Activated T-cell treated with anti-CD3 and anti-CD28 coated beads, Interleukin-2, amount 50 U/mL, for 72 hours (primary cell): ENCODE measurements at places on chromosomes 3 and 15. TPM values are rescaled to one million over a fixed set of nuclear protein-coding genes. Genes with fewer than 3 reads are reported as not detected.
A peak's percentile ranks its signal among the peaks of the same experiment; 100 is the strongest.

GRCh38 chr15:84685304-84685703 is 27.3 kb upstream of the NMB start:
- no peak for DNase-seq
- H3K27me3 ChIP-seq, result no peaks in the 10 kb centered on the region
- peaks cover 24% of the 10 kb centered on the region for H3K36me3 ChIP-seq
- peaks cover 37% of the 10 kb centered on the region for H3K4me1 ChIP-seq
- H3K4me3 ChIP-seq, result no peak overlapping the region
- H3K27ac ChIP-seq, result no peak overlapping the region

DNA sequence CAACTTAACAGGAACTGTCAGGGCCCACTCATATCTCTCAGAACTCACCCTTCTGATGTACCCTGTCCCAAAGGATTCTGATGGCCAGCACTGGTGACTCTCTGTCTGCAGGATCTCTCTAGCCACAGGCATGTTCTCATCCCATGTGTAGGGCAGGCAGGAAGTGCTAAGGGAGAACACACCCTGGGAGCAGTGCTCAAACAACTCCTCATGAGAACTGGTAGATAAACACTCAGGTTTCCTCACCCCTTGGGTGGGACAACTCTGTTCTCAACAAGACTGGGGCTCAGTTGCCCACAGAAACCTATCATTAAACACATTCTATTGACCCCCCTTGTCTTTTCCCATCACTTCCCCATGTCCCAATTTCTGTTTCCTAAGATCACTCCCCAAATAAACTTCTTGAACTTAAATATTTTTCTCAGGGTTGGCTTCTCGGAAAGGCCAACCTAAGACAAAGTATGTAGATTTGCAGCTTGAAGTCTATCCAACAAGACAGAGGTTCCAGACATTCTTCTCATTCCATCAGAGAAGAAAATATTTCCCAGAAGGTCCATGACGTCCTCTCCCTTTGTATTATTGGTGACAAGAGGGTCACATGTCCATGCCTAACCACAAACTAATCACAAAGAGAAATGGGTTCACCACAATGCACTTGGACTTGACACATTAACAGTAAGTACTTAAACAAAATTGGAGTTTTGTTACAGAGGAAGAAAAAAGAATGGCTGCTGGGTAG is 276.6 kb upstream of the GADL1 start:
- DNase-seq, result no peak
- no peaks in the 10 kb centered on the region for H3K27me3 ChIP-seq
- H3K4me1 ChIP-seq, result peaks cover 12% of the 10 kb centered on the region
- no peak overlapping the region for H3K4me3 ChIP-seq
- no peaks in the 10 kb centered on the region for H3K36me3 ChIP-seq

GRCh38 chr3:160403028-160403545 is 3.6 kb downstream of the SMC4 start:
- H3K27ac ChIP-seq, result peak overlapping the region; percentile 76
- H3K4me1 ChIP-seq, result peaks cover 52% of the 10 kb centered on the region
- no peaks in the 10 kb centered on the region for H3K27me3 ChIP-seq
- no peak for DNase-seq

- no peak for DNase-seq
- H3K27ac ChIP-seq, result no peak overlapping the region
- peaks cover 1% of the 10 kb centered on the region for H3K36me3 ChIP-seq
- peaks cover 17% of the 10 kb centered on the region for H3K4me1 ChIP-seq
These were observed 193.4 kb downstream of the SUCLG2 start for GRCh38 chr3:67460841-67461510.

Gene CLEC3B
- not detected for total RNA-seq

GRCh38 chr15:69398491-69398891 is 15.7 kb upstream of the KIF23 start:
- H3K4me1 ChIP-seq, result peaks cover 33% of the 10 kb centered on the region
- no peak for DNase-seq
- no peaks in the 10 kb centered on the region for H3K36me3 ChIP-seq
- no peak overlapping the region for H3K4me3 ChIP-seq
- no peak overlapping the region for H3K27ac ChIP-seq

GRCh38 chr15:89836267-89837133 is 21.8 kb upstream of the ANPEP start:
- no peak for DNase-seq
- H3K4me1 ChIP-seq, result no peaks in the 10 kb centered on the region
- no peak overlapping the region for H3K4me3 ChIP-seq

- no peaks in the 10 kb centered on the region for H3K27me3 ChIP-seq
- no peak overlapping the region for H3K4me3 ChIP-seq
- peaks cover 13% of the 10 kb centered on the region for H3K4me1 ChIP-seq
- DNase-seq, result peak; percentile 9
- peak overlapping the region; percentile 55 for H3K27ac ChIP-seq
- peaks cover 1% of the 10 kb centered on the region for H3K36me3 ChIP-seq
These were observed 248.9 kb downstream of the SV2B start for GRCh38 chr15:91348752-91349500.

DNA sequence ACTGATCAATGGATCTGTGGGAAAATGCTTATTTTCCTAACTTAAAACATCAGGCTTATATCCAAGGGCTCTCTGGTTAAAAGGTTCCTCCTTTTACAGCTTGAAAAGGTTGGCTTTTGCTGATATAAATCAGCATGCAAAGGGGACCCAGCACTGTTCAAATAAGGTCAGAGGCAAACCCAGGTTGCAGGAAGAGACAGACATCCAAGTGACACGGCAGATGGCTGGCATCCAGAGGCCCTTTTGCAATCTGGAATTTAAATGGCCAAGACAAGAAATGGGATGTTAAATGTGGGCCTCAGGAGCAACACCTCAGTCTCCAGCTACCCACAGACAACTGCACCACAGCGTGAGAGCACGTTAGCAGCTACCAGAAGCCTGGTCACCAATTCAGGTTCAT is 6.3 kb downstream of the SH3BP5 start:
- no peaks in the 10 kb centered on the region for H3K36me3 ChIP-seq
- H3K4me1 ChIP-seq, result peaks cover 55% of the 10 kb centered on the region
- DNase-seq, result no peak
- H3K27me3 ChIP-seq, result no peaks in the 10 kb centered on the region
- no peak overlapping the region for H3K27ac ChIP-seq
- H3K4me3 ChIP-seq, result no peak overlapping the region

Gene PLCB2
- 90.4 TPM for total RNA-seq

DNA sequence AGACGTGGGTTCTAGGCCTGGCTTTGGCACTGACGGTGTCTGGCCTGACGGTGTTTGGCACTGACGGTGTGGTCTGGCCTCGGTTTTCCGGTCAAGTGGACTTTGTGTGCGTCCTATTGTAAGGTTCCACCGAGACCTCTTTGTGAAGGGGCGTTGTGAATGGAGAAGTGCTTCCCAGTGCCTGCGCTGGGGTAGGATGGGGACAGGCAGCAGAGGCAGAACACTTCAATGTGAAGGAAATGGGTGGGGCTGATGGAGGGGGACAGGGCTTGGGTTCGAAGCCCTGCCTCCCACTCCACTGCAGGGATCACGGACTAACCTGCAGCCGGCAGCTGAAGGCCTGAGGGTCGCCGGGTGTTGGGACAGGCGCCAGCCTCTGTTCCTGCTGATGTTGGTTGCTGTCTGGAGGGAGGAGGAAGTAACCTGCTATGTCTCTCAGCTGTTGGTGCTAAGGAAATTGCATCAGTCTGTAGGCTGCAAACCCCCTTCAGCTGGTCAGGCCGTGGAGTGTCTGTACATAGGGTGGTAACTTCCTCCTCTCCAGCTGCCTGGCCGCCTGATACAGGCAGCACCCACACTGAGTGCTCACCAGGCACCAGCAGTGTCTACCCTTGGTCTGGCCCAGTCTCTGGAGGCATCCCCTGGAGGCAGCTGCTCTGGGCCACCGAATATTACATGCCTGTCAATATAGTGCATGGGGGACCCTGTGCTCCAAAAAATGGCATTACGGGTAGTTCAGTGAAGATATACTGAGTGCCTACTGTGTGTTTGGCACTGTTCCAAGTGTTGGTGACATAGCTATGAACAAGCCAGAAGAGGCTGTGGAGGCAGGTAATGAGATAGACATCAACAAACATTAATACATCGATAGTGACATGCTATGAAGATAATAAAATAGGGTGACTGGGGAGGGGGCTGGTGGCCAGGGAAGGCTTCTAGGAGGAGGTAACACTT is 1.1 kb downstream of the TM6SF1 start:
- H3K4me3 ChIP-seq, result peak overlapping the region; percentile 91
- peak; percentile 53 for DNase-seq
- peaks cover 20% of the 10 kb centered on the region for H3K4me1 ChIP-seq

Gene TMEM212
- total RNA-seq, result not detected

Gene TRPM1
- total RNA-seq, result not detected

Gene SPATA12
- total RNA-seq, result not detected

Gene COL6A5
- not detected for total RNA-seq

GRCh38 chr15:47470983-47471382 is 246.3 kb upstream of the SEMA6D start:
- no peak overlapping the region for H3K4me3 ChIP-seq
- DNase-seq, result no peak
- H3K36me3 ChIP-seq, result no peaks in the 10 kb centered on the region
- no peaks in the 10 kb centered on the region for H3K4me1 ChIP-seq
- H3K27ac ChIP-seq, result no peak overlapping the region

DNA sequence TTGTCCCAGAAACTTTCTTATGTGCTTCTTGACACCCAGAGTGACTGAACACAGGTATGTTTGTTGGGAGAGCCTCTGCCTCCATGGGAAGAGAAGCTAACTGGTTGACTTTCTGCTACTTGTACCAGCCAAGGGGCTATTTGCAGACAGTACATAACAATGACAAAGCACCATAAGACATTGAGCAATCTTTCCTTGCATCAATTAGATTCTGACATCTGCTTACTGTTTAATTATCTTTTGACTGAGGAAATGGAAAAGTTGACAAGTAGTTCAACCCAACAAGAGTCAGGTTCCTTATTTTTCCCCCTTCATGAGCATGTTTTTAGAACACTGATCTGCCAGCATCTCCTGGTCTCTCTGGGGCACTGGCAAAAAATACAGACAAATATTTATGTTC is 157.7 kb downstream of the RPLP1 start:
- peaks cover 26% of the 10 kb centered on the region for H3K4me1 ChIP-seq
- no peak overlapping the region for H3K27ac ChIP-seq
- H3K4me3 ChIP-seq, result no peak overlapping the region
- no peak for DNase-seq
- H3K36me3 ChIP-seq, result no peaks in the 10 kb centered on the region

- DNase-seq, result no peak
- H3K36me3 ChIP-seq, result no peaks in the 10 kb centered on the region
- H3K27ac ChIP-seq, result no peak overlapping the region
- no peak overlapping the region for H3K4me3 ChIP-seq
- peaks cover 11% of the 10 kb centered on the region for H3K4me1 ChIP-seq
- peaks cover 13% of the 10 kb centered on the region for H3K27me3 ChIP-seq
These were observed 13.9 kb upstream of the SYNM start for GRCh38 chr15:99090938-99091337.

GRCh38 chr15:60424006-60424405 is 26.2 kb upstream of the ANXA2 start:
- DNase-seq, result no peak
- H3K4me1 ChIP-seq, result no peaks in the 10 kb centered on the region
- H3K27ac ChIP-seq, result no peak overlapping the region
- H3K27me3 ChIP-seq, result no peaks in the 10 kb centered on the region
- H3K4me3 ChIP-seq, result no peak overlapping the region

Gene DUOXA1
- total RNA-seq, result 0.46 TPM

GRCh38 chr3:156037356-156037755 is 83.0 kb upstream of the KCNAB1 start:
- DNase-seq, result no peak
- H3K27ac ChIP-seq, result no peak overlapping the region
- H3K27me3 ChIP-seq, result no peaks in the 10 kb centered on the region
- H3K4me3 ChIP-seq, result no peak overlapping the region
- no peaks in the 10 kb centered on the region for H3K36me3 ChIP-seq
